ENCODE measurements at places on chromosomes 13 and 19.

DNA sequence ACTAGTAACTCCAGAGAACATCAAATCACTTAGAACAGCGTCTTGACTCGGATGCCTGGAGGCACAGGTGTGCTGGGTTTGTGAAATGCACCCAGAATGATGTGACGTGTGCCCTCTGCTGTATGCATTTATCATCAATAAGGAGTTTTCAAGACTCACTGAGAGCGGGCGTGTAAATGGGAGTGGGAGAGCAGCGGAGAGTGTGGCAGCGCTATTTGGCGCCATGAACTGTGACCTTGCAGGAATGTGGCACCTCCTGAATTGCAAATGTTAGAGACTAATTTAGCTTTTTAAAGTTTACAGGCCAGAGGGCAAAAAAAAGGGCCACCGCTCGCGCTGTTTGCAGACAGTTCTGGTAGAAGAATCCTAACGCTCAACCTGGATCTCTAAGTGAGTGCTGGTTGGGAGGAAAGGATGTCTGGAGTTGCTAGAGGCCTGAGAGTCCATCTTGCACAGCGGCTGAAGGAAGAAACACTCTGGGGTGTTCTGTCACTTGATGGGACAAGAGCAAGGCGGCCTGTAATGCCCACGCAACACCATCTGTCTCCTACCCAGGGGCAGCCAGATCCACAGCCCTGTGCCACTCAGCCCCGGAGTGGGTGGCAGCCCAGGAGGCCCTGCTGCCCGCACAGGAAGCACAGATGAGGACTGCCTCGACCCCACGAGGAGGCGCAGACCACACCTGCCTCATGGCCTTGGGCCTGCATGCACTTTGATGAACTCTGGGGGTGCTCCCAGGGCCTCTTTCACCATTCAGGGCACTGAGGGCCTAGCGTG is 19.7 kb downstream of the RANBP3 start:
- no peak for DNase-seq

- DNase-seq: no peak
Measured at GRCh38 chr13:44508562-44509077, 67.5 kb downstream of the TSC22D1 start.

- no peak for DNase-seq
Measured at GRCh38 chr19:35363711-35364425, 5.6 kb downstream of the FFAR3 start.

- DNase-seq: no peak
Measured at GRCh38 chr13:77239312-77239711, 87.6 kb downstream of the MYCBP2 start.

- peak; percentile 33 for DNase-seq
Measured at GRCh38 chr19:11345122-11345803, 805 bp downstream of the TMEM205 start.

GRCh38 chr13:72104656-72105180 is 237.7 kb upstream of the DACH1 start:
- no peak for DNase-seq

DNA sequence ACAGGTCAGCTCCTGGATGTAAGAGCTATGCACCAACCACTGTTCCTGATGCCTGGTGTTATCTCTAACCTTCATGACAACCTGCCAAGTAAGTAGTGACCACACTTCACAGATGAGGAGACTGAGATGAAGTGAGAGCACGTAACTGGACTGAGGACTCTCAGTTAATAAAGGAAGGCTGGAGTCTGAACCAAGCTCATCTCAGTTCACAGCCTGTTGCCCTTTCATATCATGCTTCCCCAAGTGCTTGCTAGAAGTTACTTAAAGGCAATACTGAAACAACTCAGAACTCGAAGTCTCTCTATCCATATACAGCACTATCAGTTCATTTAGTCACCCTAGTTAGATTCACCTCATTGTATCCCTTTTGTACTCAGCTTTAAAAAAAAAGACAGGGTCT is 119.7 kb downstream of the ABCC4 start:
- no peak for DNase-seq

DNA sequence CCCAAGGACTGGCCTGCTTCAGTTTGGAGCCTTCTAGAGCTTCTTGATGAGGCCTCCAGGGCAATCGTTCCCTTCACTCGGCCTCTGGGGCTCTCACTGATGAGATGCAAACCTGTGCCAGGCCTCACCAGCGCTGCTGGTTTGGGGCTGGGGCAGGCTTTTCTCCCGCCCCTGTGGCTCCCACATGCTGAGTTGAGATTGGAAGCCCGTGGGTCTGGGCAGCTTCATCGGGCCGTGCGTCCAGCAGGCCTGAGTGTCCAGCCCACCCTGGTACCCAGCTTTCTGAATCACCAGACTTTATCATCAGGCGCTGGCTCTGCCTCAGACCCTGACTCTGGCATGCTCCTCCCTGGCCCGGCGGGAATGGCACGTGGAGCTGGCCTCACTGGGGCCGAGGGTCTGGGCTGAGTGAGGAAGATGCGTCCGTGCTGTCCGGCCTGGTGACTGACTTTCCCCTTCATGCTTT is 4.3 kb downstream of the CALM3 start:
- DNase-seq: no peak

GRCh38 chr13:40410315-40410714 is 256.1 kb downstream of the FOXO1 start:
- DNase-seq: no peak

DNA sequence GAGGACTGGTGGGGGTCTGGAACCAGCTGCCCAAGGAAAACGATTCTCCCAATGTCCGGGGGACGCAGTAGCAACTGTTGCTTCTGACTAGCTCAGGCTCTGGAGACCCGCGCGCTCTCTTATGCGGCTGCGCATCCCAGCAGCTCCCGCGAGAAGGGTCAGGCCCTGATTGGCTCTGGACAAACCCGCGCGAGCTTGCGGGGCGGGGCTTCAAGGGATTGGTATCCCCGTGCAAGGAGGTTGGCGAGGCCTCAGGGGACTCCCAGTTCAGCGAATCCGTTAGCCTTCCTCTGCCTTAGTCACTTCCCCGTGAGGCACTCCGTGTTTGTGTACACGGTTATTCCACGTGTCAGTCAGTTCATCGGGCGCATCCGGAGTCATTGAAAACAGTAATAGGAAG is 20.2 kb downstream of the SIGLECL1 start:
- no peak for DNase-seq

GRCh38 chr13:23776698-23777574 is 112.3 kb downstream of the MIPEP start:
- DNase-seq: no peak

- DNase-seq: no peak
Measured at GRCh38 chr13:101530293-101530692, 77.8 kb downstream of the ITGBL1 start.

DNA sequence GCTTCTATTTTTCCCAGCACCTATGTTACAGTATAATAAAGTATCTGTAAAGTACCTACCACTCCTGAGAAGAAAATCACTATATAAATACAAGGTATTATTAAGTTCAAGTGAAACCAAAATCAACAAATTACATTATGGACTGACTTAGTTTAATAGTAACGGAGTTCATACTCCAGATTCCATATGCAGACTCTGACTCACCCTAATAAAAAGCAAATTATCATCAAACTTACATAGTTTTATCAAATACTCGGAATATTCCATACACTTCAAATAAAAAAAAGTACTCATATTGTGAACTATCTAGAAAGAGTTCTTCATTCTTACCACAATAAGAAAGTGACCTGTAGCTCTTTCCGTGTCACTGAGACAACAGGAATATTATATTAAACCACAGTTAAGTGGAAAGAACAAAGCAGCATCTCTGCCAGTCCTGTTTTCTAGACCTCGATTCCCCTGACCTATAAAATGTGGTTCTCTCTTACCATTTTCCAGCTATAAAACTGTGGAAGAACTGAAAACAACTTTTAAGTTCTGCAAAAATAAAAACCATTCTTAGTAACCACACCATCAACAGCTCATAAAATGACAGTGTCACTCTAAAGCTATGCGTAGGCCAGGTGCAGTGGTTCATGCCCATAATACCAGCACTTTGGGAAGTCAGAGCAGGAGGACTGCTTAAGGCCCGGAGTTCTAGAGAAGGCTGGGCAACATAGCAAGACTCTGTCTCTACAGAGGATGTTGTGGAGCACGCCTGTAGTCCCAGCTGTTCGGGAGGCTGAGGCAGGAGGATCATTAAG is 42.6 kb downstream of the USP12 start:
- DNase-seq: no peak

DNA sequence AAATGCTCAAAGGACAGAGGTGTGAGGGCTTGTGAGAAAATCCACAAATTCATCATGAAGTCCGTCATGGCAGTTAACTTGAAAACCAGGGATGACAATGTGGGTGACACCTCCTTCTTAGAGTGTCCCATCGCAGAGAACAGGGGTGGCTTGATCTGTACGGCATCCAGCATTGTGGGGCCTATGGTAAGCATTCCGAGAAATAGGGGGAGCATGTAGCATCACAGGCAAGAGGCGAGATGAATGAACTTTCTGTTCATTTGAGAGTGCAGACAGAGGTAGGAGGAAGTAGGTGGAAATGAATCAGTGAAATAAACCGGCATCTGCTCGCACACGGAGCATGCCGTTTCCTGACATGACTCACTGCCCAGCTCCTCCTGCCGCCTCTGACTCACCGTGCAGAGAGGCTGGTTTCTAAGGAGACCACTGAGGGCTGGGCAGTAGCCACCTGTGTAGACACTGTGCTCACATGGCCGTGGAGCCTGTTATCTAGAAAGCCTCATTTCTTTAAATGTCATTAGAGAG is 339.0 kb downstream of the RFC3 start:
- DNase-seq: no peak

GRCh38 chr19:19348266-19348665 is 27.6 kb downstream of the MAU2 start:
- DNase-seq: no peak

DNA sequence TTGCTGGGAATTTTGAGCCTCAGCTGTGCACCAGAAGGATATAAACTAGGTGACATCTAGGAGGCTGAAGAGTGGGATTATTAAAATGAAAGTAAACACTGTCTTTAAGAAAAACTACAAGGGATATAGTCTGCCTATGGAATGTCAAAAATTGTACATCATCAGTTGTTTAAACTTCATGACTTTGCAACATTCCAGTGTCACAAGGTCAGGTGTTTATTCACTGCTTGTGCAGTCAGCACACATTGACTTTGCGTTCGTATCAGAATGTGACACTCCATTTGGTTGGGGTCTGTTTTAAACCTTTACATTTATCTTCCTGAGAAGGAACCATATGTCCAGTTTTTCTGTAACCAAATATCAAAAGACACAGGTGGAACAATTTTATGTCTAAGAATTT is 85.6 kb downstream of the KL start:
- DNase-seq: no peak

- no peak for DNase-seq
Measured at GRCh38 chr13:46088821-46089562, 15.8 kb downstream of the CPB2 start.

DNA sequence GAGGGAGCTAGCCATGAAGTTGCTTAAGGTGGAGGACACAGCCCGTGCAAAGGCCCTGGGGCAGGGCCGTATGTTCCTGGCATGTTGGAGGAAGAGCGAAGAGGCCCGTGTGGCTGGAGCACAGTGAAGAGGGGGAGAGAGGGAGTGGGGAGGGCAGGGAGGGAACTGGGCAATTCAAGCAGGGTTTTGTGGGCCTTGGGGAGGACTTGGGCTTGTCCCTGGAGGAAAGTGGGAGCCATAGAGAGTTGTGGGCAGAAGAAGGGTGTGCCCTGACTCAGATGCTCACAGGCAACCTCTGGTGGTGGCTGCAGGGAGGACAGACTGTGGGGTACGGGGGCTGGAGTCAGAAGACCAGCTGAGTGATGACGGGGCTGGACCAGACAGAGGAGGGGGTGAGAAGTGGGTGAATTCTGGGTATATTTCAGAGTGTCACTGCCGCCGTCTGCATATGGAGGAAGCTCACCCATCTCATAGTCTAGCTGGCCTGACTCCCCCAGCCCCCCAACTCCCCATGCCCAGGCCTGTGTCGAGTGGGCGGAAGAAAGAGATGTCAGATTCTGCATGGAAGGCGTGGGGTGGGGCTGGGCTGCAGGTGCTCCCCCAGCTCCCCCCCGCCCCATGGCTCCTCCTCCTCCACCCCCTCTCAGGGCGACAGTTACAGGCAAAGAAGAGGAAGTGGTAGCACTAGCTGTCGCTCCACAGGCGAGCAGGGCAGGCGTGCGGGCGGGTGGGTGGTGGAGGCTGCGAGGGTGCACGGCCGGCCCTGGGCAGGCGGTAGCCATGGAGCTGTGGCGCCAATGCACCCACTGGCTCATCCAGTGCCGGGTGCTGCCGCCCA is at the start of gene VAV1:
Gene VAV1 (plus strand): TSS at position 681 of the 838 bp plus-strand sequence. CDS start 100 bp downstream, at position 781.
- DNase-seq: no peak

DNA sequence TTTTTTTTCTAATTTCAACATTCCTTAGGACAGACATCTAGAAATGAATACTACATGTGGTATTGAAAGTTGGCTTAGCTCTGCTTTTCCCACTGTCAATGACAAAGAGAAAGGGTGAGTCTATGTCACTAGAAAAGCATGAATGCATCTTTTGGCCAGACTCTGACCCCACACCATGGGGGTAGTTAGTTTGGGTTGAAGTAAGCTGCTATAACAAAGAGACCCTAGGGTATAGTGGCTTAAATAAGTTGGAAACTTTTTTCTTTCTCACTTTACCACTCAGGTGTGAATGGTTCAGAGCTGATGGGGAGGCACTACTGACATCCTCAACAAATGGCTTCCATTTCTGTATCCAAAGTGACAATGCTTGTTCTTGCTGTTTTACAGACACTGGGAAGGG is 161.5 kb downstream of the DLEU7 start:
- DNase-seq: no peak

- DNase-seq: no peak
Measured at GRCh38 chr13:70814684-70815083, 706.4 kb upstream of the KLHL1 start.

DNA sequence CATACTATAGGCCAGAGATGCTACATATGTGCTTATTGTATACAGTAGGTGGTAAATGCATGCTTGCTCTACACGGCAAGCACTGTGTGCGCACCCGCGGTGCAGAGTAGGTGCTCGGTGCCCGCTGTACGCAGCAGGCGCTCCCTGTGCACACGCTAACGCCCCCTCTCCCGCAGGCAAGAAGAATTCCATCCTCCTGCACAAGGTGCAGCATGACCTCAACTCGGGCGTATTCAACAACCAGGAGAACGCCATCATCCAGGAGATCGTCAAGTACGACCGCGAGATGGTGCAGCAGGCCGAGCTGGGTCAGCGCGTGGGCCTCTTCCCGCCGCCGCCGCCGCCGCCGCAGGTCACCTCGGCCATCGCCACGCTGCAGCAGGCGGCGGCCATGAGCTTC is 17.7 kb downstream of the POLRMT start:
- no peak for DNase-seq

Measured in NCI-H2029 treated with DMSO at 0.1 percent for 48 hours (cell line).